Hypothalamus (tissue), 51 donors: ENCODE measurements at places on chromosomes 11 and 22.

DNA sequence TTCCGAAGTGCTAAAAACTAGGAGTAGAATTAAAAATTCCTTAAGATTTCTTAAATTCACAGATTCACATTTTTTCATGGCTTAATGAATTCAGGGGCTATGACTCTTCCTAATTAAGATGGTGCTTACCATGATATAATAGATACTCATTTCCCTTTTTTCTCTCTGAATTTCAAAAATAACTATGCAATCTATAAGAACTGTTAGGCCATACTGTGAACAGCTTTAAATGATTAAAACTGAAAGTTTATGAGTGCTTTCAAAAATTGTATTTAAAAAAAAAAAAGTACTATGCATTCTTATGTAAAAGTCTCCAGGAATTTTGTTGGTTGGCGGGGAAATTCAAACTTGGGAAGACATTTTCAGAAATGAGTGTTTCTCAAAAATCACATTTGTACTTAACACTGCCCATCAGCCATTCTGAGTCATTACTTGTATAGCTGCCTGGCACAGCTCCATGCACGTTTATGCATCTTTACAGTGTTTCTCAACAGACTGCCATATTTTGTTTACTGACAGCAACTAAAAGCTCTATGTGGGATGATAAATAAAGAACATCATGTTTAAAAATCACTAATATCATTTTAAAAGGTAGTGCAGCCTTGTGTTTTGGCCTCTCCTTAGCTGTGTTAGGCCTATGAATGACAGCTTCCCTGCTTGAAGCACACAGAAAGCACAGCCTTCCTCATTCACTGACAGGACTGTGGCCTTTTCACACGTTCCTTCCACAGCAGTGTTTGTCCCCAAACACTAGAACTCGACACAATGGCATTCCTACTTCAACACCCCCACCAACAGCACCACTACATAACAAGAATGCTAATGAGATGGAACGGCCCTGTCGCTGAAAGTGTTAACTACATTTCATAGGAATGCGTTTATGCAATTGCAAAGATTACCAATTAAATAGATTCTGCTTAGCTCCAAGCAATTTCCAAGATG is 131.4 kb downstream of the DCDC1 start:
- no peak for DNase-seq

- DNase-seq, result no peak
Measured at GRCh38 chr11:123069908-123070821, 8.2 kb upstream of the HSPA8 start.

DNA sequence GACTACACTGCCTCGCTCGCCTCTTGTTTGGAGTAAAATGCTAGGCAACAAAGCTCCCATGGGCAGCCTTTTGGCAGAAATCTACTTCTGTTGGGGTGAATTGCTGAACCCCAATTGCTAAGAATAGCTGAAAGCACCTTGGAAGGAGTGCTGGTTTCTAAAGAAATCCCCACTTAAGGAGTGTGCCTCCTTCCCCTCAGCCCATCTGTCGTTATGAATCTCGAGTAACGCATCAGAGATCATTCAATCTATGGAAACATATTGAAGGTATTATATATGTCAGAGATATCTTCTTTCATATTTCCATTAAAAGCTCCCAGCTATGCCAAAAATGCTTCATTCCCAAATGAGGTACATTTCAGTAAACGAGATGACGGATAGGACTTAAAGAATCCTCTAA is 229.6 kb upstream of the BLID start:
- no peak for DNase-seq

DNA sequence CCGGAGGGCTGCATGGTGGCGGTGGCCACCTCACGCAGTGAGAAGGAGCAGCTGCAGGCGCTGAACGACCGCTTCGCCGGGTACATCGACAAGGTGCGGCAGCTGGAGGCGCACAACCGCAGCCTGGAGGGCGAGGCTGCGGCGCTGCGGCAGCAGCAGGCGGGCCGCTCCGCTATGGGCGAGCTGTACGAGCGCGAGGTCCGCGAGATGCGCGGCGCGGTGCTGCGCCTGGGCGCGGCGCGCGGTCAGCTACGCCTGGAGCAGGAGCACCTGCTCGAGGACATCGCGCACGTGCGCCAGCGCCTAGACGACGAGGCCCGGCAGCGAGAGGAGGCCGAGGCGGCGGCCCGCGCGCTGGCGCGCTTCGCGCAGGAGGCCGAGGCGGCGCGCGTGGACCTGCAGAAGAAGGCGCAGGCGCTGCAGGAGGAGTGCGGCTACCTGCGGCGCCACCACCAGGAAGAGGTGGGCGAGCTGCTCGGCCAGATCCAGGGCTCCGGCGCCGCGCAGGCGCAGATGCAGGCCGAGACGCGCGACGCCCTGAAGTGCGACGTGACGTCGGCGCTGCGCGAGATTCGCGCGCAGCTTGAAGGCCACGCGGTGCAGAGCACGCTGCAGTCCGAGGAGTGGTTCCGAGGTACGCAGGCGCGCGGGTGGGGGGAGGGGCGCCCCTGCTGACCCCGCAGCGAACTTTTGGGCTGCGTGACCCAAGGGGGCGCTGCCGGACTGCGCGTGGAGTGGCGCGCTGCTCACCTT is 670 bp downstream of the NEFH start:
- no peak for DNase-seq
